ENCODE measurements at places on chromosomes 1 and 21. TPM values are rescaled to one million over a fixed set of nuclear protein-coding genes. Genes with fewer than 3 reads are reported as not detected.
A peak's percentile ranks its signal among the peaks of the same experiment; 100 is the strongest.

GRCh38 chr1:154998201-154998780 lies 4.3 kb upstream of the ZBTB7B start:
- peaks cover 18% of the 10 kb centered on the region for H3K4me1 ChIP-seq
- no peaks in the 10 kb centered on the region for H3K27me3 ChIP-seq
- H3K36me3 ChIP-seq, result no peaks in the 10 kb centered on the region
- H3K27ac ChIP-seq, result no peak overlapping the region
- H3K4me3 ChIP-seq, result no peak overlapping the region

The SLC25A34 gene
- total RNA-seq, result 23.7 TPM

GRCh38 chr21:41598561-41599431 lies 90.8 kb upstream of the TMPRSS2 start:
- DNase-seq, result no peak
- no peak overlapping the region for H3K4me3 ChIP-seq
- H3K27me3 ChIP-seq, result peaks cover 12% of the 10 kb centered on the region
- no peaks in the 10 kb centered on the region for H3K36me3 ChIP-seq

The C1orf116 gene
- not detected for total RNA-seq

GRCh38 chr1:87844251-87844650 lies 515.6 kb downstream of the LMO4 start:
- H3K4me3 ChIP-seq, result no peak overlapping the region
- no peak for DNase-seq
- no peaks in the 10 kb centered on the region for H3K36me3 ChIP-seq
- H3K27ac ChIP-seq, result no peak overlapping the region
- H3K27me3 ChIP-seq, result no peaks in the 10 kb centered on the region

The NTMT2 gene
- not detected for total RNA-seq

- H3K27me3 ChIP-seq, result no peaks in the 10 kb centered on the region
- DNase-seq, result no peak
- H3K36me3 ChIP-seq, result no peaks in the 10 kb centered on the region
- no peaks in the 10 kb centered on the region for H3K4me1 ChIP-seq
- H3K4me3 ChIP-seq, result no peak overlapping the region
- no peak overlapping the region for H3K27ac ChIP-seq
Measured at GRCh38 chr1:24900985-24901781, 28.9 kb downstream of the RUNX3 start.

The AMY1C gene
- not detected for total RNA-seq

- H3K36me3 ChIP-seq, result no peaks in the 10 kb centered on the region
- H3K27me3 ChIP-seq, result no peaks in the 10 kb centered on the region
- peaks cover 72% of the 10 kb centered on the region for H3K4me1 ChIP-seq
Measured at GRCh38 chr1:8438489-8438888, 120.6 kb downstream of the SLC45A1 start.

GRCh38 chr1:236575523-236575922 lies 28.8 kb downstream of the HEATR1 start:
- no peak for DNase-seq
- no peak overlapping the region for H3K27ac ChIP-seq
- H3K36me3 ChIP-seq, result peaks cover 94% of the 10 kb centered on the region
- no peaks in the 10 kb centered on the region for H3K4me1 ChIP-seq

GRCh38 chr1:199020904-199021303 lies 382.1 kb downstream of the PTPRC start:
- H3K4me1 ChIP-seq, result no peaks in the 10 kb centered on the region
- H3K27me3 ChIP-seq, result no peaks in the 10 kb centered on the region
- H3K27ac ChIP-seq, result no peak overlapping the region
- no peaks in the 10 kb centered on the region for H3K36me3 ChIP-seq
- H3K4me3 ChIP-seq, result no peak overlapping the region

GRCh38 chr21:42071146-42071737 lies at the start of gene UMODL1:
Gene UMODL1 (plus strand): TSS chr21:42071317. CDS start chr21:42071317, 0 bp downstream.
- no peaks in the 10 kb centered on the region for H3K36me3 ChIP-seq
- H3K27ac ChIP-seq, result no peak within 1 kb of the TSS
- no peaks in the 10 kb centered on the region for H3K27me3 ChIP-seq
- H3K4me1 ChIP-seq, result no peaks in the 10 kb centered on the region
- DNase-seq, result no peak

DNA sequence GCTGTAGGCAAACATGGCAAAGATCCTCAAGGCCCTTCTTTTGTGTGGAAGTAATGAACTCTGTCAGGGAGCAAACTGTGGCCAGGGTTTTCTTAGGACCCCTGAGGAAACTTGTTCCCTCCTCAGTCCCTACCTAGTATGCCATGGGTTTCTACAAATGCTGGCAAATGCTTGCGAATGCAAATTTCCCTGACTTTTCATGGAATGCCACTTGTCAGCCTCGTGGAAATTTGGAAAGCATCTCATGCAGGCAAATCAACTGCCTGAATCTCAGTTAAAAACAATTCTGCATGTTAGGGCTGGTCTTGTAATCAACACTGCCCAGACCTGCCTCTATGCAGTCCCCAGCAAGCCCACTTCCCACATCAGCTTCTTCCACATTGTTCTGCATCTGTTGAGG lies 334.9 kb upstream of the AJAP1 start:
- H3K27ac ChIP-seq, result no peak overlapping the region
- no peak overlapping the region for H3K4me3 ChIP-seq
- H3K36me3 ChIP-seq, result no peaks in the 10 kb centered on the region

DNA sequence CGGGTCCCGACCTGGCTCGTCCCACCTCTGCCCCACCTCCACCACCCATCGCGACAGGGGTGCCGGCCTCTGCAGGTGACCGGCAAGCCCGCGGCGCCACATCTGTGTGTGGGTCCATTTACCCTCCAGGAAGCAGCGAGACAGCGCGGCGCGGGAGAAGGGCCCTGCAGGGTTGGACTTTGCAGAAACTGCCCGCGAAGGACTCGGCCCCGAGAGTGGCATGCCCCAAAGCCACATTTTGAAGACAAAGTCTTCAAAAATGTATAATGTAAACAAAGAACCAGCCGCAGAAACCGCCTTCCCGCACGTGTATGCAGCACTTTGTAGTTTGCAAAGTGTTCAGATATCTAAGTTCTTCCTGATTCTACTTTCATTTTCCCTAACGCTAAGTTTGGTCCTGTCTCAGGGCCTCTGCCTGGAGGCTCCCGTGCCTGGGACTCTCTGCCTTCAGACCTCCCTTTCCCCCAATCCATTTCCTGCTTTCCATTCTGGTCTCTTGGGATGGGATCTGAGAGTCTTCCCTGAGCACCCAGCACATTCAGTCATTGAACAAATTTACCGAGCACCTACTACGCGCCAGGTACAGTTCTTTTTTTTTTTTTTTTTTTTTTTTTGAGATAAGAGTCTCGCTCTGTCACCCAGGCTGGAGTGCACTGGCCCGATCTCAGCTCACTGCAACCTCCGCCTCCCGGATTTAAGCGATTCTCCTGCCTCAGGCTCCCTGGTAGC lies 524 bp upstream of the TMCO4 start:
- H3K4me1 ChIP-seq, result no peaks in the 10 kb centered on the region
- DNase-seq, result peak; percentile 23
- peaks cover 4% of the 10 kb centered on the region for H3K36me3 ChIP-seq
- H3K27me3 ChIP-seq, result no peaks in the 10 kb centered on the region

DNA sequence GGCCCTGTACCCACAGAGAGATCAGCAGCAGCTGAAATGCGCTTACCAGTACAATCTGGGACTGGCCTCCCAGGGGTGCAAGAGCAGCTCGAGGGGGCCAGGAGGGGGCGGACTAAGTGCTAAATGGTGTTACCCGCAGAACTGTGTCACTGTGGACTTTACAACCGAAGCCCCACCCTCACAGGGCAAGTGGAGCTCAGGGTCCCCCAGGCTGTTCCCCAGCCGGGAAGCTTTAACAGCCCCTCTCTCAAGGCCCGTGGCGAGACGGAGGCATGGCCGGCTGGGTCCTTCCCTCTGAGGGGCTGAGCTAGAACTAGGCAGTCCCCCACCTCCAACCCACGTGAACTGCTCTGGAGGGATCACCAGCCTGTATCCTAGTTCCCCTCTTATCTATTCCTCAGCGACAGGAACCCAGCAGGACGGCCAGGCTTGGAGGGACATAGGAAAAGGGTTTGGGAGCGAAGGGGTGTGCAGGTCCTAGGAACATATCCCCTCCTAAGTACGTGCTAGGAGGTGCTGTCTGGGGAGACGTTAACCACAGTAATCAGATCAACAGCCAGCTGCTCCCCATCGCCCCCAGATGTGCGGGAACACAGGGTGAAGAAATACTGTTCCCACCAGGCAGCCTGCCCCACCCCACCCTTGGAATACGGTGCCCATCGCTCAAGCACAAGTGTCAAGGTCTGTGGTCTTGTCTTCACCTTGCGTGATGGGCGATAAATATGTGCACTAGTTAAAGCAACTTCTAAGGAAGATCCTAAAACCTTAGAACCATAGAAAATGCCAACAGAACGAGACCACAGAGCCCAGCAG lies 24.4 kb downstream of the ZBTB17 start:
- H3K4me1 ChIP-seq, result peaks cover 51% of the 10 kb centered on the region
- H3K27me3 ChIP-seq, result no peaks in the 10 kb centered on the region
- DNase-seq, result no peak
- no peaks in the 10 kb centered on the region for H3K36me3 ChIP-seq

- DNase-seq, result no peak
- H3K4me3 ChIP-seq, result no peak overlapping the region
- no peaks in the 10 kb centered on the region for H3K36me3 ChIP-seq
- H3K27me3 ChIP-seq, result no peaks in the 10 kb centered on the region
- H3K27ac ChIP-seq, result no peak overlapping the region
Measured at GRCh38 chr1:202186327-202186726, 7.3 kb upstream of the LGR6 start.

The HSPB7 gene
- total RNA-seq, result 31.6 TPM

DNA sequence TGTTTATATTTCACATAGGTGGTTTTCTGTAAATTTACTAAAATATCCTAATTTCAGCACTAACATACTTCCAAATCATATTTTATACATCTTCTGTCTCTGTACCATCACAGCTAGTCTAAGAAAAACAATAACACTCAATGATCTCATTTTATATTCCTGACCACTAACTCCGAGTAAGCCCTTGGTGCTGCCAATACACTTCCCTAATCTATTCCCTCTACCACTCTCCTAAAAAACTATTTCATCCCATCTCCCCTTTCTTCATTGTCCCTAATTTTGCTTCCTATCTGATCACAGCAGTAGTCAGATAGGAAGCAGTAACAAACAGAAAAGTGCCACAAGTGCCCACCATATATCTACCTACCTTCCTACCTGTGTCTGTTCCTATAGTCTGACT lies 36.2 kb downstream of the ASH1L start:
- no peaks in the 10 kb centered on the region for H3K36me3 ChIP-seq
- H3K27me3 ChIP-seq, result no peaks in the 10 kb centered on the region
- H3K4me1 ChIP-seq, result peaks cover 6% of the 10 kb centered on the region
- no peak overlapping the region for H3K4me3 ChIP-seq
- H3K27ac ChIP-seq, result no peak overlapping the region
- no peak for DNase-seq

The SPRR2A gene
- total RNA-seq, result not detected

GRCh38 chr21:42214921-42215320 lies 4.0 kb upstream of the ABCG1 start:
- H3K4me1 ChIP-seq, result peaks cover 4% of the 10 kb centered on the region
- no peak overlapping the region for H3K4me3 ChIP-seq
- H3K27ac ChIP-seq, result no peak overlapping the region
- no peaks in the 10 kb centered on the region for H3K27me3 ChIP-seq
- DNase-seq, result no peak

GRCh38 chr21:25300632-25301031 lies 306.6 kb downstream of the MRPL39 start:
- no peaks in the 10 kb centered on the region for H3K27me3 ChIP-seq
- DNase-seq, result no peak
- H3K4me1 ChIP-seq, result no peaks in the 10 kb centered on the region
- no peak overlapping the region for H3K4me3 ChIP-seq
- H3K36me3 ChIP-seq, result no peaks in the 10 kb centered on the region
